Osteocyte (in vitro differentiated cells): ENCODE measurements at places on chromosomes 2 and 18. TPM values are rescaled to one million over a fixed set of nuclear protein-coding genes. Genes with fewer than 3 reads are reported as not detected.

The IL36G gene
- not detected in 2 replicates for total RNA-seq

The ONECUT2 gene
- total RNA-seq = 0.03 and 0.05 TPM in 2 replicates

DNA sequence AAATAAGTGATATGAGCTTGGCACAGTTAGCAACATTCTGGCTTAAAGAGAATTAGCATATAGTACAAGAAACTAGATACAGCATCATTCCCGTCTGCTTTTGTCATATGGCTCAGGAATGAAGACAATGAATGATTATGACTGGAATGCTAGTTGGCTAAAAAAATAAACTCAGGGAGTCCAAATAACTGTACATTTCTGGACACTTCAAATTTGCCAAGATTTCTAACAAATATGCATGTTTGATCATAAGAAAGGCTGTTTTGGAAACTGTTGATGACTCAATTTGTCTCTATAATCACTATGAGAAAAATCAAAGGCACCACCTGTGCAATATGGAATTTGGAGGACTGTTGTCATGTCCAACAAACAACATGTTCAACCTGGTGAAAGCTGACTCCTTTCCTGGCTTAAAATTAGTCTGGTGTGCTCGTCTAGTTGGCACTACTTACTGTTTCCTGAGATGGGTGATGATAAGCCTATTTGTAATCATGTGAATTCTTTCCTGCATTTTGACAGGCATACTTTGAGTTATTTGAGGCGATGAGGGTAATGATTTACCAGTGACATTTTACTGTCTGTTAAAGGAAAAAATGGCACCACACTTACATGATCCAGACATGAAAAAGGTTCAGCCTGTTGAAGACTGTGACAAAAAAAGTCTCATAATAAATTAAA lies 133.9 kb upstream of the CDH20 start:
- no peaks in the 10 kb centered on the region for H3K36me3 ChIP-seq
- no peak for DNase-seq
- no peak overlapping the region for H3K4me3 ChIP-seq

The OXER1 gene
- not detected in 2 replicates for total RNA-seq

The MFSD6 gene
- 7.1 and 12.1 TPM in 2 replicates for total RNA-seq

DNA sequence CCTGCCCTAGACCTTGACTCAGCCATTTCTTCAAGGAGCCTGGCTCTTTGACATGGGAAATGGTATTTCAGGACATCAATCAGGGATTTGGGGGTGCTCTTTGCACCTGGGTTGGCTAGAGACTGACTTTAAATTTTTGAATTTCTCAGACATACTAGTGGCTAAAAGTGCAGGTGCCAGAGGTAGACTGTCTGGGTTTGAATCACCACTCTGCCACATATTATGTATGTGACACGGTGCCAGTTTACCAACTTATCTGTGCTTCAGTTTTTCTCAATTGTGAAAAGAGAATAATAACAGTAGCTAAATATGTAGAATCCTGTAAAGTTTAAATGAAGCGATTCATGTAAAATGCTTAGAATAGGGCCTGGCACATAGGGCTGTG lies 49.2 kb upstream of the RTN4 start:
- H3K36me3 ChIP-seq = no peaks in the 10 kb centered on the region
- no peaks in the 10 kb centered on the region for H3K27me3 ChIP-seq
- H3K4me1 ChIP-seq = peaks cover 43% of the 10 kb centered on the region

- H3K4me1 ChIP-seq = peaks cover 18% of the 10 kb centered on the region
- DNase-seq = no peak
- H3K36me3 ChIP-seq = peaks cover 2% of the 10 kb centered on the region
- H3K27ac ChIP-seq = no peak overlapping the region
Measured at GRCh38 chr2:100412466-100412865, 5.0 kb downstream of the CHST10 start.

- H3K27me3 ChIP-seq = no peaks in the 10 kb centered on the region
- no peak overlapping the region for H3K27ac ChIP-seq
- H3K4me3 ChIP-seq = no peak overlapping the region
- H3K36me3 ChIP-seq = peaks cover 2% of the 10 kb centered on the region
Measured at GRCh38 chr18:9150121-9150520, 13.5 kb downstream of the ANKRD12 start.

The RAB17 gene
- total RNA-seq = 3.9 and 5.2 TPM in 2 replicates

DNA sequence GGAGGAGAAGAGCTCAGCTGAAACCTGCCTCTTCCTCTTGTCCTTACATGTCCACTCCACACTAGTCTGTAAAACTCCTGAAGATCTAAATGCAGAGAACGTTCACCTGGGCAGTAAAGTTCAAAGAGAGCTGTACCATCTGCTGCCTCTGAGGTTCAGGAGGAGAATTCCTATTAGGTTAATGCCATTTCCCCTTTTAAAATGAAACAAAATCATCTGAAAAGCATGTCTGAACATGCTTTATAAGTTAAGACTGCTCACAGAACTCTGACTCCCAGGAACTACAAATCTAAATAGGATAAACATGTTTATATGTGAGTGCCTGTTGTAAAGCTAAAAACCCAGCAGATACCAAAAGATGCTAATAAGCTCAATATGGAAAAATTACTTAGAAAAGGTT lies 164.4 kb downstream of the AFF3 start:
- no peaks in the 10 kb centered on the region for H3K27me3 ChIP-seq
- peaks cover 70% of the 10 kb centered on the region for H3K4me1 ChIP-seq
- no peak for DNase-seq
- peaks cover 85% of the 10 kb centered on the region for H3K36me3 ChIP-seq
- peak overlapping the region; percentile 58 for H3K27ac ChIP-seq
- no peak overlapping the region for H3K4me3 ChIP-seq

DNA sequence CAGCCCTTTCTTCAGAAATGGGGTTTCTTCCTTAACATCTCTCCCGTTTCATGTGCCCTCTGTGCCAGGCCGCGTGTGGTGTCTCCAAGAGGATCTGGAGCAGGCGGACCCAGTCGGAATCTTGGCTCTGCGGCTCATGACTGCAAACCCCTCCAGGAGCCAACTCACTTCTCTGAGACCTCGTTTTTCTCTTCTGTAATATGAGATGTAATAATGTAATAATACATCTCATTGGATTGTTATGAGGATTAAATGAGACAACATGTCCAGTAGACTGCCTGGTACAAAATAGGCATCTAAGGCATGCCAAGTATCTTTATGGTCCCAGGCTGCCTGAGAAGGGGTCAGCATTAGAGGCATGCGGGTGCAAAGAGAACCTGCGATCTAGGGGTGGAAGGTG lies 221.3 kb upstream of the REV1 start:
- H3K4me3 ChIP-seq = no peak overlapping the region
- peaks cover 43% of the 10 kb centered on the region for H3K36me3 ChIP-seq
- H3K4me1 ChIP-seq = peaks cover 52% of the 10 kb centered on the region
- peak overlapping the region; percentile 50 for H3K27ac ChIP-seq
- no peaks in the 10 kb centered on the region for H3K27me3 ChIP-seq

DNA sequence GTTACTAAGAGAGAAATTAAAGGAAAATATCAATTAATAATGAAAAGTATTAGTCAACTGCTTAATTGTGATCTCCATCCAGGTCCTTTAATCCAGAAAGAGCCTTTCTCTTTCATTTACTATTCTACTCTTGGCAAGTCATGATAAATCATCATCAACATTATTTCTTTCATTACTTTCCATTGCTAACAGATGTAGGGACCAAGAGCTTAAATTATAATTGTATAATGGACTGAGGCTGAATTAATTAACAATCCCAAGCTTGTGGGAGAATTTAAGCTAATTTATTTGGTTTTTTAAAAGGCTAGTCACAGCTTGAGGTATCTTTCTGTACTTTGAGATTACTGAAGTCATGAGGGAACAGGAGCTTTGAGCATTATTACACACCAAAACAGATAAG lies 223.9 kb downstream of the ERBB4 start:
- H3K27ac ChIP-seq = no peak overlapping the region
- no peaks in the 10 kb centered on the region for H3K27me3 ChIP-seq
- no peaks in the 10 kb centered on the region for H3K36me3 ChIP-seq
- H3K4me3 ChIP-seq = no peak overlapping the region
- H3K4me1 ChIP-seq = no peaks in the 10 kb centered on the region

The PAIP2B gene
- total RNA-seq = 0.55 and 0.78 TPM in 2 replicates

GRCh38 chr2:129428086-129428660 lies 551.3 kb upstream of the RAB6C start:
- no peaks in the 10 kb centered on the region for H3K36me3 ChIP-seq
- H3K4me3 ChIP-seq = no peak overlapping the region
- H3K27ac ChIP-seq = no peak overlapping the region
- H3K27me3 ChIP-seq = no peaks in the 10 kb centered on the region

- H3K27me3 ChIP-seq = no peaks in the 10 kb centered on the region
- DNase-seq = peak; percentile 25
- peak overlapping the region; percentile 33 for H3K27ac ChIP-seq
Measured at GRCh38 chr2:111667001-111667400, 217.0 kb downstream of the ANAPC1 start.

DNA sequence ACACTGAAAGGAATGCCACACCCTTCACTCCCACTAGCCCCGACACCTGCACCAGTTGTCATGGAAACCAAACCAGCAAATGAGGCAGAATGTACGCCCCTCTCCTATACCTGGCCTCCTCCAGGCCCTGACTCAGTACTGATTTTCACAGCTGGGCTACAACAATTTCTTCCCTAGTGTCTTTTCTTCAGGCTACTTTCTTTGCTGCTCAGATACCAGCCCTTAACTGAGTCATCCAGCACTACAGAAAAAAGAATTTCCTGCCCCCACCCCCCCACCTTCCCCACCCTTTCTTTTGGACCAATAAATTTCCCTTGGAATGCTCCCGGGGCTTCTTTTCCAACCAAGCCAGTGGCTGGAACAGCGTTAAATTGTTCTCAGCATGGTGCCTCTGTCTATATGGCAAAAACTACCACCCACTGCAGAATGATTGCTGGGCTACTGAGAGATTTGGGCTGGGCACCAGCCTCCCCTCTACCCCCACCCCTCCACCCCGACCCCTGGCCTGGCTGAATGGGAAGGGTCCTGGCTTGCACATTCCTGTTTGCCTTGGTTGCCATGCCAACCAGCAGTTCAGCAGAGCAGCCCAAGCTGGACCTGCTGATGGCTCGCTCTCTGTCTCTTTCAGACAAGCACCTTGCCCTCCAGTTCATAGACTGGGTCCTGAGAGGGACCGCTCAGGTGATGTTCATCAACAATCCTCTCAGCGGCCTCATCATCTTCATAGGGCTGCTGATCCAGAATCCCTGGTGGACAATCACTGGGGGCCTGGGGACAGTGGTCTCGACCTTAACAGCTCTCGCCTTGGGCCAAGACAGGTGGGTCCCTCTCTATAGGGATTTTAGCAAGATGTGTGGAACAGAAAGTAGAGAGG lies 11.3 kb downstream of the SLC14A2 start:
- peak overlapping the region; percentile 85 for H3K27ac ChIP-seq
- no peak for DNase-seq
- peaks cover 16% of the 10 kb centered on the region for H3K27me3 ChIP-seq
- peak overlapping the region; percentile 24 for H3K4me3 ChIP-seq
- H3K4me1 ChIP-seq = peaks cover 31% of the 10 kb centered on the region
- no peaks in the 10 kb centered on the region for H3K36me3 ChIP-seq

- H3K27me3 ChIP-seq = no peaks in the 10 kb centered on the region
- H3K36me3 ChIP-seq = no peaks in the 10 kb centered on the region
- no peak for DNase-seq
- no peak overlapping the region for H3K27ac ChIP-seq
Measured at GRCh38 chr2:241799522-241800197, 9.3 kb upstream of the NEU4 start.

GRCh38 chr2:229868794-229869193 lies 53.0 kb downstream of the TRIP12 start:
- H3K27me3 ChIP-seq = no peaks in the 10 kb centered on the region
- peaks cover 31% of the 10 kb centered on the region for H3K36me3 ChIP-seq
- H3K27ac ChIP-seq = no peak overlapping the region

The ACVR1 gene
- 59.5 and 66.6 TPM in 2 replicates for total RNA-seq

DNA sequence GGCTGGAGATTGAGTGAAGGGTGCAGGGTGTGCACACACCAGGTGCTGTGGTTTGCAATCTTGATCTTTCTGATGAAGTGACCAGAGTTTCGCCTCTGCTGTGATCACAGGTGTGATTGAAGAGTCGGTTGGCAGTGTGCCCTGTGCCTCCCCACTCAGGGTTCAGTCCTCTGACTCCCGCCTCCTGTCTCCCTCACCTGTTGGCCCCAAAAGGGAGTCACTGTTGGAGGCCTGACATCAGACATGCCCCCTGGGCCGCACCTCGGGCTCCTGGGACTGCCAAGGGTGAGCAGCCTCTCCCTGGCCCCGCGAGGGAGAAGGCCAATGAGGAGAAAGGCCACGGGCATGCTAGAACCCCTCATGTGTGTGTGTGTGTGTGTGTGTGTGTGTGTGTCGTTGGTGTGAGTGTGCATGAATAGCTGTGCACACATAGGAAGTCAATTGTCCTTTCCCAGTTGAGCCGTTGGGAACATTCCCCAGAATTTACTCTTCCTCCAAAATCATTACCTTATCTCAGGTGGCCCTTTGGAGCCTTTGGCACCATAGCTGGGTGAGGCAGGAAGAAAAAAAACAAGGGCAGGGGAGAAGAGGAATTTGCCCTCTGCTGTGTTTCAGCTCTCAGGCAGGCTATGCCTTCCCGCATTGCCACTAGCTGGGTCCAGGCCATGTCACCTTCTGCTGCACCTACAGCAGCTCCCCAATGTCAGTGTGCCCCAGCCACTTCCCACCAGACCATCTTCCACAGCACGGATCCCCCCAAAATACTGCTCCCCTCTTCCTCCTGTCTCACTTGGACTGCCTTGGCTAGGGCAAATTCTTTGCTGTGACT lies 78.1 kb upstream of the LAPTM4A start:
- no peak overlapping the region for H3K27ac ChIP-seq
- peaks cover 27% of the 10 kb centered on the region for H3K4me1 ChIP-seq
- no peaks in the 10 kb centered on the region for H3K36me3 ChIP-seq
- no peak overlapping the region for H3K4me3 ChIP-seq
- no peak for DNase-seq

DNA sequence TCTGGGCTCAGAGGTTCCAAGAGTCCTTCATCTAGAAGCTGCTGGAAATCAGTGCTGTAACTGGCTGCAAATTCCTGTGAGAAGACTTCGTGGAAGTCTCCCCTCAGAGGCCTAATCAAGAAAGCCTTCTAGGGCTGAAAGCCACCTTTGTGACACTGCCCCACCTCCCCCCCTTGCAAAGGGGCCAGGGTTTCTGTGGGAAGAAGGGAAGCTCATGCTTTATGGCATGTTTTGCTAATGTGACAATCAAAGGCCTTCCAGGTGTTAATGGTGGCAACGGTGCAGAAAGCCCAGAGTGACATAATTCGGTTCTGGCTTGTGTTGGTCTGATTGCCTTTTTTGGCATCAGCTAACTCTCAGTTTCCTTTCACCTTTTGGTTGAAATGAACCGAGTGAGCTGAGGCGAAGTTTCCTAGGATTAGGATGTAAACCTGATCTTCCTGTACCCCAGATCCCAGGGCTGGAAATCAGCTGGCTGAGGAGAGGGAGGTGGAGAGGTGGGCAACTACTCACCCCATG lies 126.9 kb upstream of the TRIB2 start:
- H3K27me3 ChIP-seq = no peaks in the 10 kb centered on the region
- H3K4me1 ChIP-seq = peaks cover 8% of the 10 kb centered on the region
- no peak overlapping the region for H3K27ac ChIP-seq
- H3K36me3 ChIP-seq = no peaks in the 10 kb centered on the region
- no peak for DNase-seq

DNA sequence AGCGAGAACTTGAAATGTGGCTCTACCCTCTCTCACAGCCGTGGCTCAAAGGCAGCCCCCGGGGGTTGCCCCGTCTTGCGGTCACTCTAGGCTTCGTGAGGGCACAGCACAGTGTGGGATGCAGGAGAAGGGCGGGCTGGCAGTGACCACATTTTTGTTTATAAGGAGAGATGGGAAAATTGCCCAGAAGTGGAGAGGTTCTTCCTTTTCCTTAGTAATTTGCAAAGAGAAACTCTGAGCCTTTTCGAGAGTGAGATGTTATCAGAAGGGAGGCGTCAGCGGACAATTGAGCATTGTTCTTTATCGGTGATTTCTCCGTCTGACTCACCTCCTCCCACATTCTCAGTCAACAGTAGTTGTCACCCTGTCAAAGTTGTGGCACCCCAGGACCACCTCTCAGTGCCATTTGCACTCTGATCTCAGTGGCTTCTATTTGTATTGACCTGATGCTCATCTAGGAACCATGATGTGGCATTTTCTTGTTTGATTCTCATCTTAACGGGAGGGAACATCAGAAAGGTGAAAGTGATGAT lies 89.6 kb downstream of the ACAA2 start:
- H3K4me1 ChIP-seq = peaks cover 12% of the 10 kb centered on the region
- no peak for DNase-seq
- no peak overlapping the region for H3K27ac ChIP-seq
